ENCODE measurements at places on chromosomes 7 and 10.
A peak's percentile ranks its signal among the peaks of the same experiment; 100 is the strongest.

- peaks cover 10% of the 10 kb centered on the region for H3K4me1 ChIP-seq
- no peaks in the 10 kb centered on the region for H3K36me3 ChIP-seq
- peak; percentile 60 for DNase-seq
- H3K4me3 ChIP-seq, result no peak overlapping the region
- H3K27ac ChIP-seq, result peak overlapping the region; percentile 70
These were observed 55.2 kb downstream of the PWWP2B start for GRCh38 chr10:132452216-132452650.

DNA sequence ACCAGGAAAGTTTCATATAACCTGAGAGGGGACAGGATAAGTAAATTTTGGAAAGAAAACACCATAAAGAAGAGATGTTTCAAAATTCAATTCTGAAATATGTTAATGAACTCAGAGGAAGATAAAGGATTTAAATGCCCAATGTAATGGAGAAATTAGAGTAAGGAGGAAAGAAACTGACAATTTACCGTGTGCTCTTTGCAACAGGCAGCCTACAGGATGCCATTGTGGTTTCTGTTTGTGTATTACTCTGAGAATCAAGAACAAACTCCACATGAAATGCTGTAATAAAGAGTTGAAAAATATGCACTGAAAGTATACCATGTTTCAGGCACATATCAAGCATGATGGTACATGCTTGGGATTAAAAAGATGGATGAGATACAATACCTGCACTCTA, 44.8 kb upstream of the GLCCI1 start:
- no peak overlapping the region for H3K27ac ChIP-seq
- H3K4me3 ChIP-seq, result peak overlapping the region; percentile 42
- DNase-seq, result no peak

GRCh38 chr10:53111529-53111928, 338.9 kb upstream of the MBL2 start:
- H3K27ac ChIP-seq, result no peak overlapping the region
- DNase-seq, result peak; percentile 24
- no peaks in the 10 kb centered on the region for H3K36me3 ChIP-seq
- H3K4me1 ChIP-seq, result no peaks in the 10 kb centered on the region

GRCh38 chr7:108461840-108462239, 5.6 kb upstream of the NRCAM start:
- H3K4me3 ChIP-seq, result no peak overlapping the region
- no peak for DNase-seq

DNA sequence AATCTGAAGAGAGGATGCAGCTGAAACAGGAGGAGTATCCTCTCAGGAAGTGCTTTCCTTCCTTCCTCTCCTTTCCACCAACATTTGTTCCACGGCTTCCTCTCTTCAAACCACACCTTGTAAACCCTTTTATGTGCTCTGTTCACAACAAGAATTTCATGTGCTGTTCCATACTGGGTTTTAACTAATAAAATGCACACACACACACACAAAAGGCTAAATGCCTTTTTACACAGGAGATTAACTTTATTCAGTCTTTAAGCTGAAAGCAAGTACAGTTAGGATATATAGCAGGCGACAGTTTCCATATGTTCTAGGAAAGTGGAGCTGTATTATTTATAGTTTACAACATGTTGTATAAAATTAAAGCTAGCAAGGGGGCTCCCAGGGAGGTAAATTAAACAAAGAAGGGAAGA, 106.7 kb downstream of the REEP3 start:
- no peak for DNase-seq
- no peak overlapping the region for H3K4me3 ChIP-seq
- H3K27me3 ChIP-seq, result peaks cover 4% of the 10 kb centered on the region
- peaks cover 29% of the 10 kb centered on the region for H3K4me1 ChIP-seq

- H3K27ac ChIP-seq, result no peak overlapping the region
- H3K36me3 ChIP-seq, result peaks cover 2% of the 10 kb centered on the region
- peaks cover 2% of the 10 kb centered on the region for H3K27me3 ChIP-seq
These were observed 9.6 kb upstream of the STRA8 start for GRCh38 chr7:135224027-135224426.

GRCh38 chr10:52615756-52616394, 156.7 kb downstream of the MBL2 start:
- no peak overlapping the region for H3K4me3 ChIP-seq
- no peaks in the 10 kb centered on the region for H3K36me3 ChIP-seq
- no peak for DNase-seq
- H3K27ac ChIP-seq, result no peak overlapping the region
- H3K27me3 ChIP-seq, result no peaks in the 10 kb centered on the region

DNA sequence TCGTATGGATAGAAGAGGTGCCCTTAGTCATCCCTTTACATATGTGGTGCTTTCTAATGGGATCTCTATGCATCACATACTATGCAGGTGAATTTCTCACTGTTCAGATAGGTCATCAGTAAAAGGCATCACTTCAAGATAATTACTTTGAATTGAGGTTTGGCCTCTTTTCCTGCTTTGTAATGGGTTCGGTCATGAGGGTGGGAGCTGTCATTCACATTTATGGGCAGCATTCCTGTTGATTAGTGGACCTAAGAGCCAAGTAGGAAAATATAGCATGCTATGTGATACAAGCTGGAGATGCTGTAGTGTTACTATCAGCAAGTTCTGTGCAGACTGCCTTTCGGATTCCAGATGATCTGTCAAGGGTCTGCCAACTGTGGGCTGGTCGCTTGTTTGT, 156.3 kb downstream of the LCOR start:
- H3K4me3 ChIP-seq, result no peak overlapping the region
- H3K27ac ChIP-seq, result no peak overlapping the region
- DNase-seq, result no peak
- H3K4me1 ChIP-seq, result peaks cover 10% of the 10 kb centered on the region

DNA sequence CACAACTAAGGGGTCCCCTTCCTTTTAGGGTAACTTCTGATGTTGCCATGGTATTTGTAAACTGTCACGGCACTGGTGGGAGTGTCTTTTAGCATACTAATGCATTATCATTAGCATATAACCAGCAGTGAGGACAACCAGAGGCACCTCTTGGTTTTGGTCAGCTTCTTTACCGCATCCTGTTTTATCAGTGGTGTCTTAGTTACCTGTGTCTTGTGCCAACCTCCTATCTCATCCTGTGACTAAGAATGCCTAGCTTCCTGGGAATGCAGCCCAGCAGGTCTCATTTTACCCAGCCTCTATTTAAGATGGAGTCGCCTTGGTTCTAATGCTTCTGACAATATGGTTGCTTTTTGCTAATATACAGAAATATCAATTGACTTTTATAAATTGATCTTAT, 54.9 kb downstream of the AHCYL2 start:
- no peaks in the 10 kb centered on the region for H3K27me3 ChIP-seq
- no peaks in the 10 kb centered on the region for H3K36me3 ChIP-seq
- H3K27ac ChIP-seq, result no peak overlapping the region
- no peak for DNase-seq

Data from activated naive CD8-positive, alpha-beta T cell treated with anti-CD3 and anti-CD28 coated beads, Interleukin-2, amount 10 ng/mL, durations not matched to agents 7 days and 5 days (primary cell).